Activated CD4-positive, alpha-beta T cell treated with anti-CD3 and anti-CD28 coated beads, Interleukin-2, amount 50 U/mL, for 1 hour (primary cell): ENCODE measurements at places on chromosomes 7 and 10.

GRCh38 chr7:119868387-119868786 is 404.6 kb upstream of the KCND2 start:
- DNase-seq, result no peak

DNA sequence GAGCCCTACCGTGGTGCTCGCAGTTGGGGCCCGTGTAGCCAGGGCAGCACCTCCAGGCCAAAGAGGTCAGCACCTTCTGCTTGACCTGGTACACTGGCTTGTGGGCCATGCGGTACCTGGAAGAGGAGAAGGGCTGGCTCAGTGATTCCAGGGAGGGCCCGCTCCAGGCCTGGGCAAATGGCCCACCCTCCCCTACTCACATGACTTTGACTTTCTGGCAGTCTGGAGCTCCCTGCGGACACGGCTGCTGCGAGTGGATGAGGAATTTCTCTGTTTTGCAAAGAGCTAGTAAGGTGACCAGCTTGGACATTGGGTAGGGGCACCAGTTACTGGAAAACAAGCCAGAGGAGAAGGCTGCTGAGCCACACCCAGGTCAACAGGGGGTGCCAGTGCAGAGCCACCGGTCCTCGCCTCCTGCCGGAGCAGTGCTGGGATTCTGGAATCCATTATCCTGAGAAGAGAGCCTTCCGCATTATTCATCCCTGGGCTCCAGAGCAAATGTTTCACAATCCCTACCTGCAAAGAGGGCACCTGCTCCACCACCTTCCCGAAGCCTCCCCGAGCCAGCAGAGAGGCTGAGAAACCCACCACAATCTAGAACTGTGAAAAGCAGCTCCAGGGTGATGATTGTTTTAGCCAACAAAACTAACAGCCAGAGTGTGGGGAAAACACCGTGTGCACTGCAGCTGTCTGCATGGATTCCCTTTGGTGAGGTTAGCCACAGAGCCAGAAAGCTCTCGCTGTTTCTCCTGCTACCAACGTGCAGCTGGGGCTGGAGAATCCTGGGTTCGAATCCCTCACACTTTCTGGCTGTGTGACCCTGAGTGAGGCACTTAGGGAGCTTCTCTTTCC is 11.8 kb downstream of the MMRN2 start:
- DNase-seq, result no peak

DNA sequence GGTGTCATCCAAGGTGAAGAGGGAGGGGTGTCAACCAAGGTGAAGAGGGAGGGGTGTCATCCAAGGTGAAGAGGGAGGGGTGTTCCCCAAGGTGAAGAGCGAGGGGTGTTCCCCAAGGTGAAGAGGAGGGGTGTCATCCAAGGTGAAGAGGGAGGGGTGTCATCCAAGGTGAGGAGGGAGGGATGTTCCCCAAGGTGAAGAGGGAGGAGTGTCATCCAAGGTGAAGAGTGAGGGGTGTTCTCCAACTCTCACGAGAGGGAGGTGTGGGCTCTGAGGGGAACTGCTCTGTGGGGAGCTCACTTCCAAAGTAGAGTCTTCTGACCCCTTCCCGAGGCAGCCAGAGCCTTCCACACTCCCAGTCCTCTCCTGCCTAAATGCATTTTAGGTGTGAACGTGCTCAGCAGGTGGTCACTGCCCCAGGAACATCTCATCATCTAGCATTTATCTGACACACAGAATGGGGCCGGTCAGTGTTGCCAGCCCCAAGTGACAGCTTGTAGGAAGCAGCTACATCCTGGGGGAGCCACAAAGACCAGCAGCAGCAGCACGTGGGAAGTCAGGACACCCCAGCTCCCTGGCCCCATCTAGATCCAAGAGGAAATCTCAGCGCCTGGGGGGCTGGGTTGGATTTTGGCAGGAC is 323.8 kb downstream of the GLRX3 start:
- DNase-seq, result no peak

- DNase-seq, result no peak
Observed at GRCh38 chr10:91350651-91351081, 59.5 kb upstream of the HECTD2 start.

DNA sequence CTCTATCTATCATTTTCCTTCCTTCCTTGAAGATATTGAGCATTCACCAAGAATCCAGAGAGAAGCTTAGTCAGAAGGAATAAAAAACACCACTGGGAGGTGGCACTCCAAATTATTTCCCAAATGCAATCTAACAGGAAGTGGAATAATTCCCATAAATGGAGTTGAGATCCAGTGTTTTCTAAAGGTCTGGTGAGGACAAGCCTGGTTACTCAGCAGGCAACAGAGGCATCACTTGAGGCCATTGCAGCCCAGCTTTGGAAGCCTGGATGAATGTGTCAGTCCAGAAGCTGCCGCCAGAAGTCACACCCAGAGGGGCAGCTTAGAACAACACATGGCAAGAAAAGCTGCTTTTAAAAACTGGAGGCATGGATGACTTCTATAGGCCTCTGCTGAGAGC is 288.9 kb upstream of the KLF6 start:
- no peak for DNase-seq

DNA sequence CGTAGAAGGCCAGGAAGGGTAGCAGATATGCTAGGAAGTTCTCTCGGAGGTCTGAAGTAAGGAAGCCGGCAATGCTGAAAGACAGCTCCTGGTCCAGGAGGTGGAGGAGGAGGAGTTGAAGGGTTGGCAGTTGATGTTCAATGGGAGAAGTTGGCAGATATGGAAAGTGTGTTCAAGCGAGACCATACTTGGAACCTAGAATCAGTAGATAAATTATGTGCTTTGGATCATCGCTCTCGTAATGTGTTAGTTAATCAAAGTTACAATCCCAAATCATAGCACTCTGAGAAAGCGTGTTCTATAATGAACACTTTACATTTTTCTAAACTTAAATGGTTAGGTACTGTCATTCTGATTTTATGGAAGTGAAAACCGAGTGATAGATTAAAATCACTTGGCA is 152.9 kb downstream of the CELF2 start:
- DNase-seq, result no peak

DNA sequence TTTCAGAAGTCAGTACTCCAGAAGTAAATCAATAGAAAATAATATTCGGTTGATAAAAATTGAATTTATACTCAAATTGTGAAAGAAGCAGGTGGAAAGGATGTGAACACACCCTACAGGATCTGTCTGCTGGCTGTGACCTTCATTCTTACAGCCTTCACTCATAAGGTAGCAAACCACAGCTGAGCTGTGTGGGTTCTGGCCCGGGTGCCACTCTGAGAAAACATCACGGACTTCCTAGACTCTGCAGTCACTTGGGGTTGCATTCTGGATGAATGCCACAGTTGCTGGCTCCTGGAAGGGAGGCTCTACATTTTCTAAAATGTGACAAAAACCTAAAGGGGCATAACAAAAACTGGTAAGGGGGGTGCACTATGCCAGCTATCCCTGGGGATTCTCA is 36.0 kb upstream of the ABLIM1 start:
- DNase-seq, result no peak

DNA sequence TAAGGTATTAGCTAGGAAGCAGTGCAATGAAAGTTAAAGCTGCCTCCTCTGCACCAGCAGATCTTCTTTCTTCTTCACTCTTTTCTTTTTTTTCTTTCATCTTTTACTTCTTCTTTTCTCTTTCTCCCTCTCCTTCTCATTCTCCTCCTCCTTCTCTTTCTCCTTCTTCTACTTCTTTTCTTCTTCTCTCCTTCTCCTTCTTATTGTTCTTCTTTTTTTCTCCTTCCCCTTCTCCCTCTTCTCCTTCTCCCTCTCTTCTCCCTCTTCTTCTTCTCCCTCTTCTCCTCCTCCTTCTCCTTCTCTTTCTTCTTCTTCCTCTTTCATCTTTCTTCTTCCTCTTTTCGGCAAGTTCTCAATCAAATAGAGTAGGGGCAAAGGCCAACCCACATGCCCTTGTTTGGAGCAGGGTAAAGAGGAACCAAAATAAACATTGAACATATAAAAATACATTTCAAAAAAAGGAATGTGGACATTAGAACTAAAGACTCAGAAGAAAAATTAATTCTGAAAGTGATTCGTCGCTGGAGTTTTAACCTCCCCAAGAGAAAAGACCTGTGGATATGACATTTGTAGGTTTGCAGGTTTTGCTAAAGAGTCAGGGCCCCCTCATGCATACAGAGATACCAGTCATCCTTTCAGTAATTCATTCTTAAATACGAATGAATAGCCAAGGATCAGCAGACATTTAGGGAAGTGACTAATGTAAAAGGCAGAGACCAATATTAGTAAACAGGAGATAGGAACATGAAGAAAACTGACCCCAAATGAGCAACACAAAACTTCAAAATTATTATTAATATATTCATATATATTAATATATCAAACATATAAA is 93.0 kb upstream of the RSU1 start:
- no peak for DNase-seq

- DNase-seq, result no peak
Observed at GRCh38 chr10:129586898-129587443, 119.9 kb downstream of the MGMT start.

- DNase-seq, result no peak
Observed at GRCh38 chr7:79425665-79426064, 27.8 kb downstream of the MAGI2 start.
